A549 (cell line): ENCODE measurements at places on chromosomes 7 and 10. TPM values are rescaled to one million over a fixed set of nuclear protein-coding genes. Genes with fewer than 3 reads are reported as not detected.

PNLIP gene
- polyA plus RNA-seq: not detected in 3 replicates

GIMAP8 gene
- not detected in 3 replicates for polyA plus RNA-seq

CALN1 gene
- polyA plus RNA-seq: not detected in 3 replicates

DNA sequence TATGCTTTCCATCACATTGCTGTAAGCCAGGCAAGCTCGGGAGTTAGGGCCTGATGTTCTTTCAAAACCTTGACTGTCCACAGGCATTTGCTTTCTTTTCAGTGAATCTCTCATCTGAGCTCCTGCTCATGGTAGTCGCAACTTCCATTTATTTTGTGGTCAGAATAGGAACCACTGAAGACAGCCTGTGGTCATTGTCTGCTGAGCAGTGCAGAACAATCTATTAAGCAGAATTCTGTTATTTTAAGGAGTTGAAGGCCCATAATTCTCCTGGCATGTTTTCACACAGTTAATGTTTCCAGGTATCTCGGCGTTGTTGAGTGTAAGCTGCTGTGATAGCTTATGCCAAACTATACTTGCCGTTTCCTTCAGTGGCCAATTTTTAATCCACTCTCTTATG is 491.1 kb upstream of the AKR1E2 start:
- DNase-seq: no peak

DNA sequence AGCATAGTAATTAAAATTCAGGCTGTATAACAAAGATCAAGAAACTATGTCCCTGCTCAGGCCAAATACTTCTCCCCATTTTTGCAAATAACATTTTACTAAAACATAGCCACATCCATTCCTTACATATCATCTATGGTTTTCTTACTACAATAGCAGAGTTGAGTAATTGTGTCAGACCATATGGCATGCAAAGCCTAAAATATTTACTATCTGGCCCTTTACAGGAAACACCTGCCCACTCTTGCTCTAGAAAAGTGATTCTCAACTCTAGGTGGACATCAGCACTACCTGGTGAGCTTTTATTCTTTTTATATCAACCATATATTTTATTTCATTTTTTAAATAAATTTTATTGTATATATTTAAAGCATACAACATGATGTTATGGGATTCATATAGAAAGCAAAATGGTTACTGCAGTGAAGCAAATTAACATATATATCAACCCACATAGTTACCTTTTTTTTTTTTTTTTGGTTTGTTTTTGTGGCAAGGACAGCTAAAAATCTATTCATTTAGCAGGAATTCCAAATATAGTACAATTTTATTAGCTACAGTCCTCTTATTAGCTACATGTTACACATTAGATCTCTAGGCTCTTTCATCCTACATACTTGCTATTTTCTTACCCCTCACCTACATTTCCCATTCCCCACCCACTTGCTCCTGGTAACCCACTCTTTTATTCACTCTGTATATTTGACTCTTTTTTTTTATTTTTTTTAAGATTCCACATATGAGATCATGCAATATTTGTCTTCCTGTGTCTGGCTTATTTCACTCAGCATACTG is 19.6 kb downstream of the ABI1 start:
- DNase-seq: no peak

DNA sequence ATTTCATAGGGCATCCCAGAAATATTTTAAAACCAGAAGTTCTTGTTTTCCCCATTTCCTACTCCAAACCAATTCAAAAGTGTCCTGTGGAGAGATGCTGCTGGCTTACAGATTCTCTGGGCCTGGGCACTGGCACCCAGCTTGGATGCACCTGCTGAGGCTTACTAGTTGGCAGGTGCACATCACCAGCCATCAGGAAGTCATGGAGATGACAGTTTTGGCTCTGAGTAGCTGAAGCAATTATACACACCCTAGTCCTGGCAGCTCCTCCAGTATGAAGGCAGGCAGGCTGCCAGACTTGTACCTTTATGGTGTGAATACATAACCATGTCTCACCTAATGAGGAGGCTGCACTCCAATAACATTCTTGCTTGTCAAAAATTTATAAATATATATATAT is 276.6 kb upstream of the GHITM start:
- no peak for DNase-seq

GRCh38 chr7:19958309-19958896 is 185.0 kb upstream of the TMEM196 start:
- DNase-seq: peak; percentile 63

- no peak for DNase-seq
These were observed 4.4 kb upstream of the PPP2R2D start for GRCh38 chr10:131896403-131896802.
